Thyroid gland (tissue), 4 donors: ENCODE measurements at places on chromosomes 4 and X. TPM values are rescaled to one million over a fixed set of nuclear protein-coding genes. Genes with fewer than 3 reads are reported as not detected.

GRCh38 chr4:130478406-130478805, 1382.5 kb downstream of the C4orf33 start:
- DNase-seq: no peak
- H3K36me3 ChIP-seq: no peaks in the 10 kb centered on the region
- H3K4me3 ChIP-seq: no peak overlapping the region
- no peaks in the 10 kb centered on the region for H3K27me3 ChIP-seq

MAGEB10 gene
- total RNA-seq: not detected

ETNPPL gene
- total RNA-seq: 0.56 TPM

CENPVL1 gene
- total RNA-seq: not detected
